Muscle of leg (tissue), 16 donors: ENCODE measurements at places on chromosomes 12 and 14. TPM values are rescaled to one million over a fixed set of nuclear protein-coding genes. Genes with fewer than 3 reads are reported as not detected.

- no peak overlapping the region for H3K27ac ChIP-seq
- H3K4me1 ChIP-seq, result peaks cover 11% of the 10 kb centered on the region
These were observed 339.1 kb downstream of the TMEM132D start for GRCh38 chr12:129564768-129565167.

Gene GPRC5A
- 1.1 TPM for total RNA-seq

Gene TNFAIP2
- 46.3 TPM for total RNA-seq

DNA sequence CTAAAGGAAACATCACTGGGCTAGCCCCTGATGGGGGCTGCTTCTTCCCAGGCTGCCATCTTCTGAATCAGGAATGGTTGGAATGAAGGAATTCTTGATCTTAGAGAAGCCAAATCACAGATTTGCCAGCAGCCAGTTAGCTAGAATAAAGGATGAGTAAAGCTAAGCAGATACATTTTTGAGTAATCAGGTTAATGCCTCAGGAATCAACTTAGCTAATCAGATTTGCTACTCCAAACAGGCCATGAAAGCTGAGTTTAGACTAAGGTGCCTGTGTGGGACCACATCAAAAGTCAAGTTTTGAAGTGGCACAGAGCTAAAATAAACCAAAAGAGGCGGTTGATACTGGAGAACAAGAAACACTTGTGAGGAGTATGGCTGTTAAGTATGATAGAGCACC lies 28.8 kb upstream of the LMO3 start:
- H3K36me3 ChIP-seq, result no peaks in the 10 kb centered on the region
- no peak overlapping the region for H3K4me3 ChIP-seq
- H3K27me3 ChIP-seq, result no peaks in the 10 kb centered on the region
- no peak overlapping the region for H3K27ac ChIP-seq

Gene MYBPC1
- 2,328 TPM for total RNA-seq

Gene EML5
- total RNA-seq, result 0.93 TPM

- H3K4me3 ChIP-seq, result no peak overlapping the region
- no peaks in the 10 kb centered on the region for H3K4me1 ChIP-seq
- DNase-seq, result no peak
- H3K27ac ChIP-seq, result no peak overlapping the region
- H3K27me3 ChIP-seq, result no peaks in the 10 kb centered on the region
- no peaks in the 10 kb centered on the region for H3K36me3 ChIP-seq
These were observed 20.3 kb downstream of the FANCM start for GRCh38 chr14:45156067-45156466.

Gene TAS2R7
- total RNA-seq, result not detected

Gene MYH6
- 0.66 TPM for total RNA-seq

DNA sequence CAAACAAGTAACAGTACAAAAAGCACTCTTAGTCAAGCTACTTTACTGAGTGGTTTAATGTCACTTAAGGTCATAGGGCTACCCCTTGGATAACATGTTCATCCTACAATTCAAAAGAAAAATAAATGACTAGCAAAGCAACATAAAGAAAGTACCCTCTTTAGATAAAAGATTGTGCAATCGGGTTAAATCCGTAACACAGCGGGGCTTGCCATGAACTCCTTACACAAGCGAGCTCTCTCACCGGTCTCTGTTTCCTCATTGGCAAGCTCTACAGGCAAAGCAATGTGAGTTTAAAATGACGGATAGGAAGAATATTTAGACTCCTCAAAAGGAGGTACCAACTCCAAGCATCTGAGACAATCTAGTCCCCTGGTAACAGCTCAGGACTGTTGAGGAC lies 140.6 kb downstream of the EGLN3 start:
- H3K4me1 ChIP-seq, result no peaks in the 10 kb centered on the region
- no peak for DNase-seq
- no peak overlapping the region for H3K4me3 ChIP-seq
- no peak overlapping the region for H3K27ac ChIP-seq

DNA sequence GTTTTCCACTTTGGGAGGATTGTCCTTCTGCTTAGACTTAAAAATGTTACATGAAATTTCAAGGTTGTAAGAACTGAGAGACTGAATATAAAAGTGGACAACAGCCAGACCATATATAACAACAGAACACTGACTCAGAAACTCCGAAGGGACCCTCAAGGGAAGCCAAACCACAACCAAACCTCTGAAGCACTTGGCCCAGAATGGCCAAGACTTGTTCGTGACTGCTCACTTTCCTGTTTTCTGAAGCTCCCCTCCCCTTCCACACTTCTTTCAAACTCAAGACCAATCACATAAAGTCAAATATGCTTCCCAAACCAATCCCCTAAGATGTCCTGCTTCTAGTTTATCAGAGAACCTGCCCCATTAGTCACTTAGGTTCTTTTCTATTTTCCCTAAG lies 13.7 kb downstream of the OR6J1 start:
- no peak overlapping the region for H3K4me3 ChIP-seq
- DNase-seq, result no peak
- H3K36me3 ChIP-seq, result no peaks in the 10 kb centered on the region
- no peak overlapping the region for H3K27ac ChIP-seq
- H3K4me1 ChIP-seq, result no peaks in the 10 kb centered on the region

- peak overlapping the region; percentile 37 for H3K27ac ChIP-seq
- DNase-seq, result peak; percentile 59
- peaks cover 26% of the 10 kb centered on the region for H3K27me3 ChIP-seq
- H3K4me1 ChIP-seq, result peaks cover 27% of the 10 kb centered on the region
These were observed 2.1 kb downstream of the CHST11 start for GRCh38 chr12:104458694-104459367.

DNA sequence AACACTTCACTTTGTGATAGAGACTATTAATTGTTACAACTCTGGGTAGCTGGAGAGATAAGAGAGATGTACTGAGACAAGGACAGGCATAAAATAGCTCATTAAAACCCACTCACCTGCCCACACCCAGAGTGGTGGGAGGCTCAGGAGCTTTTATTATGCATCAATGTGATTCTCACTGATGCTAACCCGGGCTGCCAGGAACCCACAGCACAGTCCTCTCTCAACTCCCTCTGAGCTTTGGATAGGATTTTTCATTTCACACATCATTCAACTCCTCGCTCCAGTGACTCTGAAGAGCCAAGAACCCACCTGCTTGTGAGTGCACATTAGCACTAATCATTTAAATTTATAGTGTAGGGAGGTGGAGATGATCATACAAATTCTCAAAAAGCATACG lies 827.9 kb downstream of the FLRT2 start:
- H3K4me1 ChIP-seq, result no peaks in the 10 kb centered on the region
- no peaks in the 10 kb centered on the region for H3K36me3 ChIP-seq
- DNase-seq, result no peak
- H3K4me3 ChIP-seq, result no peak overlapping the region

Gene BHLHE41
- 1.6 TPM for total RNA-seq

DNA sequence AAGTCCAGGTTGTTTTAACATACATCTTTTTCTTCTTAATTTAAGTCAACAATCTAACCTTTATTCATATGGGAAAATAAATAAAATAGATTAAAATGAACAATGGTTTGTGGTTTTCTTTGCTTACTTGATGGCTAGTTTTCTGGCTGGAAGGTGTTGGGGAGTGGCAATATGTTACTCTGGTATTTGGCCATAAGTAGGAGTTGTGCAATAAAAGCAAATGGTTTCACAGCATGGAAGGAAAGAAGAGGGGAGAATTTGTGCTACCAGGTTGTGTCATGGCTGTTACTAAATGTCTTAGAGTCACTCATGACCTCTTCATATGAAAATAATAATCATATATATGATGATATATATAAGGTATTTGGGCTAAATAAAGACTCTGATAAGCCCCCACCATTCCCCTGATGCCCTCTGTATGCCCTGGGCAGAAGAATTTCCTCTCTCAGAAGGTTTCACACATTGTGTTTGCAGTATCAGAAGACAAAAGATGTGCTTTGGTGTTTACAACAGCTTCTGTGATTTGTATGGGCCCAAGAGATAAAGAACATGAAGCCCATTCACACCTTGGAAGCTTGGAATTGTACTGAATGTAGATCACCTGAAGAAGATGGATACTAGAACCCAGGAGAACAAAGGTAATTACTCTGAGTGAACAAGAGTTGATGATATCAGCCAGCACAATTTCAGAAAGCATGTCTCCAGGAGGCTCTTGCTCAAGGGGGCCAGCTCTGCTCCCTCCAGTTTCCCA lies 160.9 kb downstream of the ALG10B start:
- no peak for DNase-seq
- H3K27me3 ChIP-seq, result no peaks in the 10 kb centered on the region
- no peaks in the 10 kb centered on the region for H3K4me1 ChIP-seq
- H3K27ac ChIP-seq, result no peak overlapping the region

GRCh38 chr12:4203772-4204376 lies 69.7 kb upstream of the CCND2 start:
- H3K27ac ChIP-seq, result no peak overlapping the region
- DNase-seq, result no peak
- H3K27me3 ChIP-seq, result peaks cover 12% of the 10 kb centered on the region
- H3K4me1 ChIP-seq, result no peaks in the 10 kb centered on the region
- H3K4me3 ChIP-seq, result no peak overlapping the region

DNA sequence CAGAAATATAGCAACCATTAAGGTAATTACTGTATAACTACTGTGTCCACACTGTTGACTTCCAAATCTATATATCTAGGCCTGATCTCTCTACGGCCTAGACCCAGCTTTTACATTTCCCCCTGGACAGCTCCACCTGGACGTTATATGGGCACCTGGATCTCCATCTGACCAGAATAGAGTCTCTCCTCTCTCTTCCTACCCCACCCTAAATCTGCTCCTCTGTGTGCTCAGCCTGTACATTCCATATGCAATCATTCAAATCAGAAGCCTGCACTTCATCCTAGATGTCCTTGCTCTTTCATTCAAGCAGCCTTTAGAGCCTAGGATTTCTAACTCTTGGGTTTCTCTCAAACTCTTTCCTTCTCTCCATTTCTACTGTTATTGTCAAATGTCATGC lies 255.0 kb downstream of the PAX9 start:
- no peaks in the 10 kb centered on the region for H3K27me3 ChIP-seq
- no peak for DNase-seq
- H3K27ac ChIP-seq, result no peak overlapping the region
- no peak overlapping the region for H3K4me3 ChIP-seq
- no peaks in the 10 kb centered on the region for H3K36me3 ChIP-seq
- no peaks in the 10 kb centered on the region for H3K4me1 ChIP-seq

Gene ARHGDIB
- total RNA-seq, result 37.9 TPM

- no peak overlapping the region for H3K27ac ChIP-seq
- H3K4me1 ChIP-seq, result no peaks in the 10 kb centered on the region
- no peak for DNase-seq
- H3K27me3 ChIP-seq, result no peaks in the 10 kb centered on the region
- no peaks in the 10 kb centered on the region for H3K36me3 ChIP-seq
These were observed 465.0 kb upstream of the SOX5 start for GRCh38 chr12:24414480-24414879.

- no peaks in the 10 kb centered on the region for H3K4me1 ChIP-seq
- no peak overlapping the region for H3K4me3 ChIP-seq
- DNase-seq, result no peak
- no peak overlapping the region for H3K27ac ChIP-seq
- no peaks in the 10 kb centered on the region for H3K27me3 ChIP-seq
These were observed 10.4 kb downstream of the CCT2 start for GRCh38 chr12:69595689-69596088.

Gene FOXN4
- 0.04 TPM for total RNA-seq

DNA sequence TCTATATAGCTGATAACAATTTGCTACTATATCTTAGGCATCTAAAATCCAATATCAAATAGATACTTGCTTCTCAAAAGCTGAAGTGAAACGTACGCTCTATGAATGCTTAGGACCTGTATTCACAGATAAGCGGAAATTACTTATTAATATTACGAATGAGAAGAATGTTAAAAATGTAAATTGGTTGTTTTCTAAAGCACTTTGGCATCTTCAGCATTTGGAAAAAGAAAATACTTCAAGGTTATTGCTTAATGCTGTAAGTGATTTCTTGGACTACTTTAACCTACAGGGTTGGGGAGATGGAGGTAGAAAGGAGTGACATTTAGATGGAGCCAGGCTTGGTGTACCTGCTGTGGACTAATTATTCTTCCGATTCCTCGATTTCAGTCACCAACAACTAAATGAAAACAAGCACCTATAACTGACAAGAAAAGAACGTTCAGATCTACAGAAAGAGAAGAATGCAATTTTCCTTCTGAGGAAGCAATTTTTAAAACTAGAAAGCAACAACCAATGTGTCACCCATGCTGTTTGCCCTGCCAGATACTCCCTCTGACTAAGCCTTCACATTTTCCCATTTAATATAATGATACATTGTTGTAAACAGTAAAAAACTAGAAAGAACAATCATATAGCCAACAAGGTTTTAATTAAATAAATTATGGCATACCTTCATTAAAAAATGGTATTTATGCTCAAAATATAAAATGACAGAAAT lies 49.3 kb downstream of the SLC25A21 start:
- no peak overlapping the region for H3K4me3 ChIP-seq
- DNase-seq, result no peak
- no peaks in the 10 kb centered on the region for H3K27me3 ChIP-seq
- no peak overlapping the region for H3K27ac ChIP-seq
- no peaks in the 10 kb centered on the region for H3K36me3 ChIP-seq

GRCh38 chr14:103366741-103367140 lies 18.5 kb upstream of the MARK3 start:
- no peak overlapping the region for H3K4me3 ChIP-seq
- no peak overlapping the region for H3K27ac ChIP-seq
- no peaks in the 10 kb centered on the region for H3K36me3 ChIP-seq
- DNase-seq, result no peak
- H3K4me1 ChIP-seq, result no peaks in the 10 kb centered on the region

Gene MLF2
- 88.2 TPM for total RNA-seq

Gene GCH1
- 2.7 TPM for total RNA-seq

Gene CPNE6
- not detected for total RNA-seq

- peaks cover 7% of the 10 kb centered on the region for H3K4me1 ChIP-seq
- no peak for DNase-seq
- H3K27me3 ChIP-seq, result no peaks in the 10 kb centered on the region
- H3K27ac ChIP-seq, result no peak overlapping the region
These were observed 180.2 kb downstream of the CACNA1C start for GRCh38 chr12:2233034-2233433.

DNA sequence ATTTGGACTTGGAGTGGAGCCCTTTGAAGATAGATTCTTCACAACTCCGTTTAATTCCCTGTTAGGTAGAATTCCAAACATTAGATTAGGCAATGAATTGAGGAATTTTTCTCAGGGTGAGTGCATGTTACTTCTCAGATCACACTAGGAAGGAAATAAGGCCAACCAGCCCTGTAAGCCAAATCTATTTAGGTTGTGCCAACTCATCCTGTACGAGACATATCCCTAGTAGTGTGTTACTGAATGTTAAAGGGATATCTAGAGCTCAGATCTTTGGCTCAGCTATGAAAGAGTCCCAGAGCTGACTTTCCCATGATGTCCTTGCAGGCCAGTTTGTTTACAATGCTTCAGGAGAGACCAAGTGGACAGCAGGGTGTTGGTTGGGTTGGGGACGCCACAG lies 45.6 kb downstream of the GPHB5 start:
- no peaks in the 10 kb centered on the region for H3K27me3 ChIP-seq
- no peak for DNase-seq
- H3K4me3 ChIP-seq, result no peak overlapping the region
- H3K4me1 ChIP-seq, result peaks cover 26% of the 10 kb centered on the region

DNA sequence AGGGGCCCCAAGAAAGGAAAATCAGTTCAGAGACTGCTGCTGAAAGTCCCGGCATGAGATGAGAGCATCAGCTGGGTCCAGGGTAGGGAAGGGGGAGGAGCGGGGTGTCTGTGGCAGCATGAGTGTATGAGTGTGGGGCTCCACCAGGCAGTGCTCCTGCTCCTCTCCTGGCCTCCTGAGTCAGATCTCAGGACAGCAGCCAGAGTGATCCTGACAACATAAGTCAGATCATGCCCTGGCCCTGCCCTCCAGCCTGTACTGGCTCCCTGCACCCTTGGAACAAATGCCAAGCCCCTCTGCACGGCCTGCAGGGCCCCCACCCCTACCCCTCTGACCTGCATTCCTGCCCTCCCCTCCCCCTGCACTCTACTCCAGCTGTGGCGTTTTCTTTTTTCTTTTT lies 24.2 kb upstream of the LRP1-AS start:
- no peak overlapping the region for H3K27ac ChIP-seq
- H3K4me3 ChIP-seq, result no peak overlapping the region
- H3K36me3 ChIP-seq, result peaks cover 86% of the 10 kb centered on the region
- DNase-seq, result peak; percentile 58
- no peaks in the 10 kb centered on the region for H3K27me3 ChIP-seq
